ENCODE measurements at places on chromosomes 11 and 22. TPM values are rescaled to one million over a fixed set of nuclear protein-coding genes. Genes with fewer than 3 reads are reported as not detected.

DNA sequence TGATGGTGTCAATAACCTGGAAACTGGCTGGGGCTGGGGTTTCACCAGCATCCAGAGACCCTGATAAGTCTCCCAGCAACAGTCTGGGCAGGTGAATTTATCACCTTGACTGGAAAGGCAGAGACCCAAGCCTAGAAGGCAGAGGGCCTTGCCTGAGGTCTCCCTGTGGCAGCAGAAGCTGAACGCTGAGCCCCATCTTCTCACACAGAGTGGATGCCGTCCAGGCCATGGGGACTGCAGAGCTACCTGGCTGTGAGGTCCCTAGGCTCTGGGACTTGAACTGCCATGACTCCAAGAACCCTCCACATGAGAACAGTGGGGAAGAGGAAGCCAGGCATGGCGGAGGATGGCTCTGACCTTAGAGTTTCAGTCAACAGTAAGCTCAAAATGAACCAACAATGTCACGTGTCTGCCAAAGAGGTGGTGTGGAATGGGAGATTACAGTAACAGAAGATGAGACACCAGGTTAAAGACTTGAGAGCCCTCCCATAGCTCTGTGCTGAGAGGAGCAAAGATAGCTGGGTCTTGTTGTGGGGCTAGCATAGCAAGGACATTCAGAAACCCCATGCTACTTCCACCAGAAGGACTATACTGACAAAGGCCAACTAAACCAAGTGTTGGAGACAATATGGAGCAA, 79.1 kb upstream of the LINC01488 start:
- H3K4me3 ChIP-seq = no peak overlapping the region
- H3K36me3 ChIP-seq = no peaks in the 10 kb centered on the region
- no peaks in the 10 kb centered on the region for H3K27me3 ChIP-seq
- H3K27ac ChIP-seq = no peak overlapping the region
- peaks cover 11% of the 10 kb centered on the region for H3K4me1 ChIP-seq

GRCh38 chr11:66978229-66978628, 3.1 kb downstream of the C11orf86 start:
- H3K27ac ChIP-seq = no peak overlapping the region
- H3K36me3 ChIP-seq = no peaks in the 10 kb centered on the region
- no peak for ATAC-seq

GRCh38 chr11:118610225-118610772, 2.9 kb downstream of the PHLDB1 start:
- H3K27ac ChIP-seq = peak overlapping the region; percentile 92
- peak overlapping the region; percentile 29 for H3K4me3 ChIP-seq
- ATAC-seq = no peak

The MYEOV gene
- not detected for total RNA-seq

The YPEL1 gene
- total RNA-seq = 18.0 TPM
